Fibroblast of the aortic adventitia (primary cell): ENCODE measurements at places on chromosomes 3 and 15.

GRCh38 chr3:99212969-99213368 lies 311.5 kb upstream of the DCBLD2 start:
- DNase-seq = no peak

DNA sequence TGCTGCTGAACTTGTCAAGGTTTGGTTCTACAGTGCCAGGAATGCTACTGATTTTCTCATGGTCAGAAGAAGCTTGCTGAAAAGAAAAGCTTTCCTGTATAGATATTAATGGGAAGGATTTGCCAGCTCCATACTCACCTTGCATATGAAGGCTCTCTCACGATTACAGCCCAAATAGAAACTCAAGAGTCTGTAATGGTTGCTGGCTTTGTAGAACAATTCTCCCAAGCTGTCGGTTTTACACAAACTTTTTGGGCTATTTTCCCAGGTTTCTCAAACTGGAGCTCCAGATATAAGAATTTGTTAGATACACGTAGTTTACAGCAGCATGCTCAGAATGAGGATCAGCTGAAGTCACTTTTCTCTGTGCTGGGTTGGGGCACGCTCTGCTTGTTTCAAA lies 30.1 kb upstream of the LRRC3B start:
- no peak for DNase-seq

DNA sequence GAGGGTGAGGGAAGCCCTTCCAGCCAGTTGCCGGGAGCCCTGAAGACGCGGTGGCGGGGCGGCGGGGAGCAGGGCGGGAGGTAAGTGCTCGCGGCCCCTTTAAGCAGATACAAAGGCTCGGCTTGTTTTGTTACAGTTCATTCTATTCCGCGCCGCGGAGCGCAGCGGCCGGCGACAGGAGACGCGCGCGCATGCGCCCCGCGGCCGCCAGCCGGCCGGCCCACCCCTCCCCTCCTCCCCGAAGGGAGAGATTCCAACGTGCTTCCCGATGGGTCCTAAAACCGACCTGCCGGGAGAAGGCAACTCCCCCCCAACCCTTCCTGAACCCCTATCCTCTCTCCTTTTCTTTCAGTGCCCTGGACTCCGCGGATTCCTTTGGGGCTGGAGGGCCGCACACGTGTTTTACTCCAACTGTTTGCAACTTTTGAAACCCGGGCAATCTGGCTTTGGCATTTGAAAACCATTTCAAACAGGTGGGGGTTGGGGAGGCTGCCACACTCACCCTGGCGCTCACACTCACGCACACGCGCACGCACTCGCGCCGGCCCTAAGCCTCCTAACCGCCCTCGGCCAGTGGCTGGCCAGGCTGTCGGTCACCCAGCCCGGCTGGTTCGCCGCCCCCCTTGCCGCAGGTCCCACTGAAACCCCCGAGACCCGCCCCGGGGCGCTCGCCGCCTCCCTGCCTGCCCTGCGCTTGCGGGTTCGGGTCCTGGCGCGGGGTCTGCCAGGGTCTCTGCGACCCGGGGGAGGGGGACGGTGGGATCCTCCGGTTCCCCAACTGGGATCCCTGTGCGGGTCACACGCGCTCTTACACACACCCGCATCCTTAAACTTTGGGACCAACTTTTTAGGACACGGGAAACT lies at the start of gene MAGI1:
TSS of gene MAGI1 (minus strand) at position 193 of the 864 bp plus-strand sequence. CDS start 610 bp downstream, outside the sequence.
- DNase-seq = peak; percentile 96

DNA sequence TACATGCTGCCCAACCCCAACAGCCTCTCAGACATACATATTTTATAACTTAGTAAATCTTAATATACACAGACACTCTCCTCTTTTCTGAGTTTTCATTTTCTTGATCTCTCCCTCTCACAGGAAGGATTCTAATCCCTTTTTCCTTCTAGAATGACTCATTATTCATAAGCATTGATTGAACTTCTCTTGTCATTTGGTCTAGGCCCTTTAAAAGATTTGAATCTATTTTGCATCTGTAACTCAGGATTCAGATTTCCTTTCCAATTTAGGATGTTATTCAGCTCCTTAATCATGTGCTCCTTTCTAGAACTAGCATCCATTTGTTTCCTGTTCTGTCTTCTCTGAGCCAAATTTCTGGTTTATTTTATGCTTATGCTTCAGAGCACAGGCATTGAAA lies 624.5 kb upstream of the SGO1 start:
- no peak for DNase-seq

- DNase-seq = no peak
Measured at GRCh38 chr3:53101956-53102355, 28.3 kb downstream of the RFT1 start.

GRCh38 chr15:42080919-42081830 lies 13.2 kb downstream of the PLA2G4D start:
- DNase-seq = no peak

- no peak for DNase-seq
Measured at GRCh38 chr3:12544652-12545472, 437 bp downstream of the MKRN2OS start.

DNA sequence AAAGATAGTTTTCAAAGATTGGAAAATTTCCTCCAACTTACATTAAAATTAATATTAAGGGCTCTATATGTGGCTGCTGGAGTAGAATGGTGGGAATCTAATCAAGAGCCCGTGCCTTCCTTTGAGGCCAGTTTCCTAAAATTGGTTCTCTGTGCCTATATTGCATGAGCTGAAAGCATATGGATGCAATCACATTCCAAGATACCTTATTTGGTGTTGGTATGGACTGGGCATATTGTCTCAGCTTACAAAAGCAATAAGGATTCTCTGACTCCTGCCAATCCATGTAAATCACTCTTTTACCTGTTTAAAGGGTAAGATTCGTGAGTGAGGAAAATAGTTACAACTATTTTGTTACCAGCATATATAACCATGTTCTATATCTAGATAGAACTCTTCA lies 111.6 kb downstream of the GREM1 start:
- no peak for DNase-seq

DNA sequence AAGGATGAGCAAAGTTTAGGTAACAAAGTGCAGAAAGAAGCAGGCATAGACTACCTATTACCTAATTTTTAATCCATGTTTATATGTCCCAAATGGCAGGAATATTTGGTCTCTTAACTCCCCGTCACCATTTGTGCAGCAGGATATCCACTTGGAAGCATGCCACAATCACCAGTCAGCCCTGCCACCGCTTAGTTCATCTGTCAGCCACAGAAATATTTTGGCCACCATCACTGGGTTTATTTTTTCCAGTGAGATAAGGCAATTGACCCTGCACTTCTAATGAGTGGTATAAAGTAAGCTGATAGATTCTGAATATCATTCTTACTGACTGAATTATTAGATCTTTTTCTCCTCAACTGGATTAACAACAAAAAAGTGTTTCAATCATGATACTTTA lies 152.9 kb upstream of the SOX2 start:
- DNase-seq = no peak

- DNase-seq = no peak
Measured at GRCh38 chr3:85560088-85560785, 601.4 kb downstream of the CADM2 start.

DNA sequence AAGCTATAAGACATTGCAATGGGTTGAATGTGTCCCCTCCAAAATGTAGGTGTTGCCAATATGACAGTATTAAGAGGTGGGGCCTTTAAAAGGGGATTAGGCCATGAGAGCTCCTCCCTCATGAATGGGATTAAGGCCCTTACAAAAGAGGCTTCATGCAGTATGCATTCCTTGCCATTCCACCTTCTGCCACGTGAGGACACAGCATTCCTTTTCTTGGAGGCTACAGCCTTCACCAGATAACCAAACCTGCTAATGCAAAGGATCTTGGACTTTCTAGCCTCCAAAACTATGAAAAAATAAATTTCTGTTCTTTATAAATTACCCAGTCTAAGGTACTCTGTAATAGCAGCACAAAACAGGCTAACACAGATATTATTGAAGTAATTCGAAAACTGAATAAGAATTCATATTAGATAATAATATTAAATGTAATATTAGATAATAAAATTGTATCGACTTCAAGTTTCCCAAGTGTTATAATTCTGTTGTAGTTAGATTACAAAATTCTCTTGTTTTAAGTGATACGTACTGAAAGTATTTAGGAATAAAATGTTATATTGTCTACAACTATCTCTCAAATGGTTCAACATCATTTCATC lies 29.4 kb upstream of the ATP8B4 start:
- DNase-seq = peak; percentile 83
